ENCODE measurements at places on chromosomes 5 and 9. TPM values are rescaled to one million over a fixed set of nuclear protein-coding genes. Genes with fewer than 3 reads are reported as not detected.

- peak; percentile 55 for DNase-seq
Measured at GRCh38 chr5:59380350-59380951, 513.1 kb downstream of the PDE4D start.

DNA sequence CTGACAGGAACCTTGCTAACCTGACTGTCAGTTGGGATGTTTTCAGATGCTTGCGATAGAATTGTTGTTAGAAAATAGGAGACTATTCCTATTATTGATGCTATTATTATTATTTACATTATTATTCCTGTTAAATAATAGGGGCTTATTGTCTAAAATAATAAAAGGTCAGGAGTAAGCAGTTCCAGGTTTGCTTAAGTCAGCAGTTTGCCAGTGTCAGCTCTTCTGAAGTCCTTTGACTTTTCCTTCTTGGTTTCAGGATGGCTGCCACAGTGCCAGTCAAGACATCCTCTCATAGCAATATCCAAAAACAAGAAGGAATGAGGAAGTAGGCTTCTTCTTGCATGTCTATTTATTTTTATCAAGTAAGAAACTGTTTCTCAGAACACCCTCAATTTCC is 141.7 kb upstream of the MARCHF11 start:
- DNase-seq: no peak

The SLC34A3 gene
- total RNA-seq: not detected

- no peak for DNase-seq
Measured at GRCh38 chr5:128965638-128966302, 482 bp downstream of the SLC27A6 start.

- no peak for DNase-seq
Measured at GRCh38 chr5:143893638-143894037, 81.7 kb downstream of the HMHB1 start.

The ITGA2 gene
- 50.5 TPM for total RNA-seq

GRCh38 chr5:158463188-158463587 is 604.2 kb upstream of the CLINT1 start:
- DNase-seq: no peak

DNA sequence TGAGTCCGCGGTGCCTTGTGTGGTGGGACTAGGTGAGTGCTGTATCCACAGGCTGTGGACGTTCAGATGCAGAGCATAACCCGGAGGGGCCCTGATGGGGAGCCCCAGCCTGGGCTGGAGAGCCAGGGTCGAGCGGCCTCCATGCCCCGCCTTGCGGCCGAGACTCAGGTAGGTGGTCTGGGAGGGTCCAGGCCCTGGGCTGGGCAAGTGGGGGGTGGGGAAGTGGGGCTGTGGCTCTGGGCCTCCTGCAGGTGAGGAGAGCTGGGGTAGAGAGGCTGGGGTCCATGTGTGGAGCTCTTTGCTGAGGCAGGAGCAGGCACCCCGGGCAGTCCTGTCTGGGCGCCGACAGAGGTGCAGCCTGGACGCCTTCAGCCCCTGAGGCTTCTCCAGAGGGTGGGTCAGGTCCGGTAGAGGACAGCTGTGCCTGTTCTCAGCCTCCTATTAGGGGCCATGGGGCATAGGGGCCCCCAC is 241.1 kb downstream of the CACNA1B start:
- no peak for DNase-seq

- DNase-seq: no peak
Measured at GRCh38 chr5:75664979-75665378, 52.3 kb downstream of the POC5 start.

DNA sequence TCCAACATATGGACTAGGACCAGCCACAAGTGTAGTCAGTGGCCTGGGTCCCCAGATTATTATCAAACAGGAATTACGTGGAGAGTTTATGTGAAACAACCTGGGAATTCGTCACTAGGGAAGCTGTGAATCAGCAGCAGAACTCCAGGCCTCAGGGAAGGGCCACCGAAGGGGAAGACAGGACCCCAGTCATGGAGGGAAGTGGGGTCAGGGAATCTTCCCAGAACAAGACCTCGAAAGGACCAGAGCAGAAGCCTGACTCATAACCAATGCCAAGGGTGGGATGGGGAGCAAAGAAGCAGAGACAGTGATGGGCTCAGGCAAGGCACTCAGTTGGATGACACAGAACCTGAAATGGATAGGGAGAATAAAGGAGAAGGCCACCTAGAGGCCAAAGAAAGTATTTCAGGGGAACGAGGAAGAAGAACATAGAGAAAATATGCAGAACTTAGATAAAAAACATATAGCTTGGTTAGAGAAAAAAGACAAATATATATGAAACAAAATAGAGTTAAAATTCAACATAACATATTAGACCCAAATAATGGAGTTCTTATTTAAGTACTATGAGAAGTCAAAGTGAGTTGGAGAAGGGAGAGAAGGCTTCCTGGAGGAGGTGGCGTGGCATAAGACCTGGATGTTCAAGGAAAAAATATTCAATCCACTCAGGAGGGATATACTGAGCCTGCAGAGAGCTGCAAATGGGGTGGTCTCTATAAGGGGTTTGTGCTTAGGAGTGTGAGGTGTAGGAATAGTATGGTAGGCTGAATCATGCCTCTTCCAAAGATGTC is 66.7 kb upstream of the CAST start:
- DNase-seq: peak; percentile 66

DNA sequence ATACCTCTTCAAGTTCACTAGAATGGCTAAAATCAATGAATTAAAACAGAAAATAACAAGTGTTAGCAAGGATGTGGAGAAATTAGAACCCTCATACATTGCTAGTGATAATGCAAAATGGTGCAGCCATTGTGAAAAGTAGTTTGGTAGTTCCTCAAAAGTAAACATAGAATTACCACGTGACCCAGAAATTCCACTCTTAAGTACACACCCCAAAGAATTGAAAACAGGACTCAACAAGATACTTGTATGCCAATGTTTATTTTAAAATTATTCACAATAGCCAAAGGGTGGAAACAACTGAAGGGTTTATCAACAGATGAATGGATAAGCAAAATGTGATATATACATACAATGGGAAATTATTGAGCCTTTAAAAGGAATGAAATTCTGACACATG is 70.3 kb downstream of the BARX1 start:
- no peak for DNase-seq

GRCh38 chr9:4118666-4119065 is 181.2 kb downstream of the GLIS3 start:
- DNase-seq: no peak

The MAP3K1 gene
- 13.2 TPM for total RNA-seq

DNA sequence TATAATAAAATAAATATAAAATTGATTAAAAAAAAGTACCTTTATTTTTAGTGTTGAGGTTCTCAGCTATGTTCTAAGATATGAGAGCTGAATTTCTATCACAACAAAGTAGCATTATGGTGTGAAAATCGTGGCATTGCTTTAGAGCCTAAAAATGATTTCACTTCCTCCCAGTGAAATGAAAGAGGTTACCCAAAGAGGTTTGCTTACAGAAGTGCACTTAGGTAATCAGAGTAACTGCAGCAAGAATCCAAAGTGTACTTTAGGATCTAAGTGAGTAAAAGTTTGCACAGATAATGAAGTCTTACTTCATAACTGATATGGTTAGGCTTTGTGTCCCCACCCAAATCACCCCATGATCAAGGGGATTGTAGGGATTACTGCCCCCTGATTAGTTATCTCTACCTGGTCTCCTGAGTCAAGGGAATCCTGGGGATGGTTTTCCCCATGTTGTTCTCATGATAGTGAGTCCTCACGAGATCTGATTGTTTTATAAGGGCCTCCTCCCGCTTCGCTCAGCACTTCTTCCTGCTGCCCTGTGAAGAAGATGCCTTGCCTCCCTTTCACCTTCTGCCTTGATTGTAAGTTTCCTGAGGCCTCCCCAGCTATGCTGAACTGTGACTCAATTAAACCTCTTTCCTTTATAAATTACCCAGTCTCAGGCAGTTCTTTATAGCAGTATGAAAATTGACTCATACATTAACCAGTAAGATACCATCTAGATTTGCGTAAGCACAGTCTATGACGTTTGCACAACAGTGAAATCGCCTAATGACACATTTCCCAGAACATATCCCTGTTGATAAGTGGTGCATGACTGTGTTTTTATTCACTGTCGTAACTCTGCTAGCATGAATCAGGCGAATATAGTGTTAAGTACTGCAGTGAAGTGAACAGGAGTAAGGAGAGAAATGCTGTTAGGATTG is 40.3 kb upstream of the LRRC70 start:
- DNase-seq: peak; percentile 55

The CTNNA1 gene
- 444 TPM for total RNA-seq

The CREBRF gene
- 7.7 TPM for total RNA-seq

- no peak for DNase-seq
Measured at GRCh38 chr9:127887792-127888191, 10.3 kb upstream of the AK1 start.

- DNase-seq: no peak
Measured at GRCh38 chr5:116614603-116614920, 39.9 kb upstream of the SEMA6A start.

The NR2F1 gene
- 55.4 TPM for total RNA-seq

DNA sequence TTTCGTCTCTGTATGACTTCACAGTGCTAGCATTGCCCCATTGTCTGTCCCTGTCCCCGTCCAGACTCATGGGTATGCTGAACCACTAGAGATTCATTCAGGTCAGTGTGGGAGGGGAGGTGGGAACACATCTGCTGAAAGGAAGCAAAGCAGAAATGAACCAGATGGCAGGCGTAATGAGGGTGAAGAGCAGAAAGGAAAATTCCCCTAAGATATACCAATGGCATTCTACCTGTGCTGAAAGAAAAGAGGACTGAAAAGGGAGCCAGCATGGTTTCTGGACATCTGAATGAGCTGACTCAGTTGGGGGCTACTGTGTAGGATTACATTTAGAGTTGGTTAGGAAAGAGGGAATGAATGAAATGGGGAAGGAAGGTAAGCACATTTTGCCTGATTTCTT is 678.7 kb downstream of the MAT2B start:
- DNase-seq: no peak

- DNase-seq: peak; percentile 16
Measured at GRCh38 chr5:112417931-112418658, 982 bp downstream of the EPB41L4A start.

- DNase-seq: no peak
Measured at GRCh38 chr9:128091571-128091970, 23.5 kb downstream of the SLC25A25 start.

The TAF1L gene
- total RNA-seq: not detected

- no peak for DNase-seq
Measured at GRCh38 chr5:128626536-128627090, 88.6 kb upstream of the FBN2 start.

The KCNV2 gene
- total RNA-seq: not detected

The SOHLH1 gene
- not detected for total RNA-seq

GRCh38 chr5:77366717-77367500 is 125.2 kb downstream of the WDR41 start:
- no peak for DNase-seq

The ZNF79 gene
- 8.1 TPM for total RNA-seq

The SPATA31C1 gene
- not detected for total RNA-seq

DNA sequence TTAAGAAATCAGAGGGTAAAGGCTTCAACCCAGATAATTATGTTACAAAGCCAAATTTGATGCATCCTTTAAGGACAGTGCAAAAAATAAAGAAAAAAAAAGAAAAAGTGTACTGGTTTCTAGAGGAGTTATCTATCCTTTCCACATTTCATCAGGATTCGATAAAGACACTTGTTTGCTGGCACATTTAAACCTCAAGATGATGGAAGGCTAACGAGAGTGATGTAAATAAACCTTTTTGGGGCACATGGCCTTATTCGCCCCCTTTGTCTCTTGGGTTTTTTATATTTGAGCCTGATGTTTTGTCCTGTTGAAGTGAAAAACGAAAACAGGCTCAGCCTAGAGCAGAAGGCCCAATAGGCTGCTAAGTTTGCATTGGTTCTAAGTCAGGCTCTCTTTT is 416.5 kb downstream of the TAF11L14 start:
- DNase-seq: no peak

The WDR38 gene
- total RNA-seq: not detected

GRCh38 chr9:38032266-38033110 is 36.5 kb downstream of the SHB start:
- no peak for DNase-seq

DNA sequence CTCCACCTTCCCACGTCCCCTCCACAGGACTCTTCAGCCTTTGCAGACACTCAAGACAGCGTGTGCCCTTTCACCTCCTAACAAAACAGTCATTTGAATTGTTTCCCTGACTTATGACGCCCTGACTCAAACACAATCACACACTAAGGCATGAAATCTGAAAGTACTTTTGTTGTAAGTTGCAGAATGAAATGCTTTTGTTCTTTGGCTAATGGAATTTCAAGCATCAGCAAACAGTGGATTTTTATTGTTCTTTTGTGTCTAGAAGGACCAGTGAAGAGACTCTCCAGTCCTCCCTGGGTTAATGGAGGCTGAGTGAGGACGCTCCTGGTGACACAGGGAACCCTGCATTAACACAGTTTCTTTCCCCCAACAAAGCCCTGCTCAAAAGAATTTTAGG is 380.1 kb downstream of the CTNND2 start:
- no peak for DNase-seq

GRCh38 chr5:177023303-177023664 is 788 bp downstream of the ZNF346 start:
- DNase-seq: no peak

The FBN2 gene
- 41.2 TPM for total RNA-seq

- no peak for DNase-seq
Measured at GRCh38 chr5:139808481-139809330, 13.1 kb downstream of the PSD2 start.

DNA sequence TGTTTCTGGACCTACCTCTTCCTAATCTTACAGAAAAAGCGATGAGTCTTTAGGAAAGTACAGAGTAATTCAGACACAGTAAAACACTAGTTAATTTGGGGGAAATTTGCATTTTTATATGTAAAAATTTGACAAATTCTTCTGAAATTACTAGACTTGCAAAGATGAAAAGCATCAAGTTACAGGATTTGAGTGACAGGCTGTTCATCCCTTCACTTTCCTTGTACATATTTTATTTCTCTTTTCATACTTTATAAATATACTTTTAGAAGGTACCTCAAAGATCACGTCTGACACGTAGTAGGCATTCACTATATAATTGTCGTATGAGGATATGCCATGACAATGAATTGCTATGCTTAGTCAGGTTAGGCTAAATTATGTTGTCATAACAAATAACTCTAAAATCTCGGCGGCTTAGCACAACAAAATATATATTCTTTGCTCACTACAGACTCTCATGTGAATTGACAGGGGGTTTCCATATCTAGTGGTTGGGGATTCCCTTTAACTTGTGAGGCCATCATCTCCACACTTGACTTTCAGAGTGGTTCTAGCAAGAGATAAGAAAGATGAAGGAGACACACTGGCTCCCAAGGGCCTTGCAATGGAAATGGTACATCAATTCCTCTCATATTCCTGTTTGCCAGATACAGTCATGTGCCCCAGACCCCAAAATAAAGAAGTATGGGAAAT is 154.1 kb upstream of the TUT7 start:
- DNase-seq: no peak
